T-helper 2 cell (primary cell): ENCODE measurements at places on chromosomes 5 and 9.

DNA sequence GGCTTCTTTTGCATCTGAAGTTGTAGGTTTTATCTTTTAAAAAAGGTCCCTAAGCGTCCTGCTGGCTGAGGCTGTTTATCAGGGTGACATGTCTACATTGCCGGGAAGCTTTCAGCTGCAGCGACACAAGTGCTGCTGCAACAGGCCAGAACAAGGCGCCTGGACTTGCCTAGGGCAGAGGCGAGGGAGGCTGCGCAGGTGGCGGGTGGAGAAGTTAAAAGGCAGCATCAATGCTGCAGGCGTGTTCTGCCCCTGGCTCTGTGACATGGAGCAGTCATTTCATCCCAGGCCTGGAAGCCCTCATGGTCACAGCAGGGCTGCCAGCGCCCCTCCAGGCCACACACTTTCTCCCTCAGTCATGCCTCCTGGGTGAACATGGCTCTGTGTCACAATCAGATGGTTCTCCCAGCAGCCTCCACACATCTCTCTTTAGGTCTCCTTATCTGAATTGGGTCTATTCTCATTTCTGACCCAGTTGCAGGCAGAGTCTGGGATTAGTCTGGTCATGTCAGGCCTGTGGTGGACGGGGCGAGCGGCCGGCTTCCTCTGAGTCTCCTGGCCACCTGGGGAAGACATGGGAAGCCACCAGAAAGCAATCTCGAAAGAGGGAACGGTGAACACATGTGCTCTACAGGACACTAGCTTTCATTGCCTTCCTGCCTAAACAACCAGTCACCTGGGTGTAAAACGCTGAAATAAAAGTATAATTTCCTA, 41.3 kb downstream of the IRX2 start:
- DNase-seq: no peak

- no peak for DNase-seq
Observed at GRCh38 chr9:33868440-33868973, 51.5 kb downstream of the UBE2R2 start.

DNA sequence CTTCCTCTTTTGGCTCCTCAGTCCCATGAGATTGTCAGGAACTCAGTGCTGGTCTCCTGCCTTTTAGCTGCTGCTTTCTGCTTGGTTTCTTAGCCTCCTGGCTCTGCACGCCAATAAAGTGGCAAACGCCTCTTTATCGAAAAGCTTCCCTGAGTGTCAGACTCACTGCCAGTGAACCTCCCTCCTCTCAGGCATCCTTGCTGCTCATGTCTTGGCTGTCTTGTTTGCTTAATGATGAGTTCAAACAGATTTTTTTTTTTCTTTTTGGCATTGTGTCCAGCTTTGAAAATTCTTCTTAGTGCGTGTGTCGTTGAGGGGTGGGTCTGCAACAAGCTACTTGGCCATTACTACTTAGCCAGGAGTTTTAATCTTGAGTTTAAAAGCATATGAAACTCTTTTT, 14.9 kb downstream of the RASGRF2 start:
- DNase-seq: no peak

DNA sequence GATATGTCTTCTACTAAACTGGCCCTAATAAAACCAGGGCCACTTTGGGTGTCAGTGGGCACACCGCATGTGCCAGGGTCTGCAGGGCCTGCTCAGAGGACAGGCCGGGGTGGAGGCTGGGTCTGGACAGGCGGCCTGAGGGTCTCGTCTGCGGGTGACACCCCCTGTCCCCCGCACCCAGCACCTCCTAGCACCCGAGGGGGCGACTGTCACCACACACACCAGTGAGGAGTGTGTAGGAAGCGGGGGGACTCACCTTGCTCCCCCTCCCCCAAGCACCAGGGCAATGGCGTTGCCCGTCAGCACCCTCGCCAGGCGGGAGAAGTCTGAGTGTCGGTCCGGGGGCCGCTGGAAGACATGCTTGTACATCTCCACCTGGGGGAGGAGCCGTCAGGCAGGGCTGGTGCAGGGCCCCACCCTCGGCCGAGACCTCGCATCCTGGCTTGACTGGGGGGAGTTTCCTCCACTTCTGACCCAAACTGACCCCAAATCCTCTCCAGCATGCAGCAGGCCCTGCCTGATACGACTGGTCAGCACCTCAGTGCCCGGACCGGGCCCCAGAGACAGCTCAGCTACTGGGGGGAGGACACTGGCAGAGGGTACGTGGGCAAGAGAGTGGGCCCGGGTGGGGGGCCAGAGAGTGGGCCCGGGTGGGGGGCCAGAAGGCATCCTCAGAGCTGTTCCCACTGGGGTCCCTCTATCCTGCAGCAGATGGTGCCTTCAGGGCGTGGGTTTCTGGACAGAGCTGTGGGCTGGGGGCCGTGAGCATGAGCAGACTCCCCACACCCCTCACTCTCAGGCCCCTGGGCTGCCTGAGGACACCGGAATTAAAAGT, 18.9 kb upstream of the NSMF start:
- no peak for DNase-seq

DNA sequence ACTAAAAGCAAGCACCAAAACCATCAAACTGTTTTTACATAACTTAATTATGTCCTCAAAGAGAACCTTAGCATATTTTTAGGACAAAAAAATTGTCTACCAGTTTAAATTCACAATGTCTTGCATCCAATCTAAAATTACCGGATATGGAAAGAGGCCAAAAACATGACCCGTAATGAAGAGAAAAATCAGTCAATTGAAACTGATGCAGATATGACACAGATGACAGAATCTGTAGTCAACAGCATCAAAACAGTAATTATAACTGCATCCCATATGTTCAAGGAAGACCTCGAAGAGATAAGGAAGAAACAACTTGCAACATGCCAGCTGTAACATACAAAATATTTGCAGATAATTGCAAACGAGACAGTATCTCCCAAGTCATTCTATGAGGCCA, 473.2 kb downstream of the SEMA5A start:
- DNase-seq: no peak

DNA sequence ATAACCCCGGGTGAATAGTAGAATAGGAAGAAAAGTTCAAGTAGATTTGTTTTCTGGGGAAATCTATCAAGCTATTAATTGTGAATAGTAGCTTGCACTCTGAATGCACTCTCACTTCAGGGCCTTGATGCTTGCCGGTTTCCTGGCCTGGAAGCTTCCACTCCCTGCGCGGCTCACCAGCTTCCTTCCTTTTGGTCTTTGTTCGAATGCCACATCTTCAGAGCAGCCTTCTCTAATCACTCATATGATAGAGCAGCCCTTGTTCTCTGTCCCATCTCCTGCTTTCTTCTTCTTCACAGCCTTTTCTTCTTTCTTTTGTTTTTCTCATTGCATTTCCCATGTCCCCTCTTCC, 146.7 kb downstream of the MAST4 start:
- DNase-seq: no peak

DNA sequence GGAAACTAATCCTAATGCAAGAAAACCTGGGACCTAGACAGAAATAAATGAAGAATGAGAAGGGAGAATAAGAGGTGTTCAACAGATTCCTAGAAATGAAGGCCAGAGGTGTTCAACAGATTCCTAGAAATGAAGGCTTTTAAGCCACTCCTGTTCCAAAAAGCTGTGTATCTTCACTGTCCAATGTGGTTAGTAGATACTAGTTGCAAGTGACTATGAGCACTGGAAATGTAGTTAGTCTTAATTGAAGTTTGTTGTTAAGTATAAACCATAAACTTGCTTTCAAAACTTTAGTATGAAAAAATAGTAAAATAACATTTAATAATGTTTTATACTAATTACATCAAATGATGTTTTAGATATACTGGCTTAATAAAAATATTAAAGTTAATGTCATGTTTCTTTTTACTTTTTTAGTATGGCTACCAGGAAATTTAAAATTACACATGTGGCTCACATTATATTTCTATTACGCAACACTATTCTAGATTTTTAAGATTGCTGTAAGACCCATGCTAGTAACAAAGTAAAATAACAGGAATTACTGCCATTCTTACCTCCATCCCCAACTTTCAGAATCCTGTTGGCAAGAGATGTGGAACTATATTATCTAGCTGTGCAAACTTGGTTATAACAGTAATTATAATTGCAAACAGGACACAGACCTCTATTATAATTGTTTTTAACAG, 57.5 kb downstream of the RICTOR start:
- DNase-seq: no peak

- no peak for DNase-seq
Observed at GRCh38 chr5:89728750-89729149, 680.8 kb downstream of the CETN3 start.

DNA sequence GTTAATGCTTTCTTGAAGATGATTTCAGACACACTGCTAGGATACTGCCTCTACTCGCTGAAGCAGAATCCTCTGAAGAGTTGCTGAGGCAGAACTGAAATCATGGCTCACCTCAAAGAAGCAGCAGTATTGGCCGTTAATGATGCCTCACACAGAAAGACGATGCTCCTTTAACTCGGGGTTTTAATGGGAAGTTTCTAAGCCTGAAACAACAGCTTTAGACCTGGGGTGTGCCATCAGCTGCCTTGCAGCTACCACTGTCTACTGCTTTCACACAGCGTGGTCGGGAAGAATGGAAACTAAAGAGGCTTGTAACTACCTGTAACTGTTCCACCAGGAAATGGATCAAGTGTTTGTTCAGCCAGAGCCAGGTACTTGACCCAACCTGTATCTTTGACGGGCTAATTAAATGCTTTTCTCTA, at the start of gene CTXN3:
Gene CTXN3 (plus strand): TSS at position 65 of the 422 bp plus-strand sequence. CDS start 8,440 bp downstream, outside the sequence.
- DNase-seq: no peak

DNA sequence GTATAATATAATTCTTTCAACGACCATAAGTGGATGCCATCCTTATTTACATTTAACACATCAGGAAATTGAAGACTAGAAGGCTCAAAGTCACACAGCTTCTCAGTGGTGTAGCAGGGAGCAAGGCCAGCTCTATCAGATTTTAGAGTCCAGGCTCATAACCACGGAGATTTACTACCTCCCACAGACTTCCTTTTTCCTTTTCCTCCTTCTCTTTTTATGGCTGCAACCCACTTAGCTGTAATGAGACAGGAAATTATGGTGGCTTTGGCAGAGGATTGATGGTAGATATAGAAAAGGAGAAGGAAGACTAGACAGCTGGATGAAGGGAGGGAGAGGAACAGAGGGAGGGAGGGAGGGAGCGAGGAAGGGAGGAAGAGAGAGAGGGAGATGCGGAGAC, 47.4 kb downstream of the SPEF2 start:
- no peak for DNase-seq

DNA sequence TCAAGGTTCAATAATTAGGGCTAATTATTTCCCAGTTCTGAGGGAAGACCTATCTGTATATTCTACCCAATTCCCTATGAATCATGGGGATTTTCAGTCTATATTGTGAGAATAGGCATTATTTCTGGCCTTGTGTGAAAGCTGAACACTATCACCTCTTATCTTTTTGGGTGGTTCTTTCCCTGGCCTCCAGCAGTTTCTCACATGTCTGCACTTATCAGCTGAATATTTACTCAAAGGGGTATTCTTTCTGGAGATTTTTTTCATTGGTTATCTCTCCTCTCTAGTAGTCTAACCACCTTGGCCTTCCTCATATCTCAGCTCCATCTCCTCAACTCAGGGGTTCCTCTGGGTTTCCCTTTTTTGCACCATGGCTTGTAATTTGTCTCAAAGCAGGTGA, 64.9 kb upstream of the LIFR start:
- DNase-seq: no peak

- peak; percentile 37 for DNase-seq
Observed at GRCh38 chr9:19049917-19050636, 850 bp downstream of the RRAGA start.

DNA sequence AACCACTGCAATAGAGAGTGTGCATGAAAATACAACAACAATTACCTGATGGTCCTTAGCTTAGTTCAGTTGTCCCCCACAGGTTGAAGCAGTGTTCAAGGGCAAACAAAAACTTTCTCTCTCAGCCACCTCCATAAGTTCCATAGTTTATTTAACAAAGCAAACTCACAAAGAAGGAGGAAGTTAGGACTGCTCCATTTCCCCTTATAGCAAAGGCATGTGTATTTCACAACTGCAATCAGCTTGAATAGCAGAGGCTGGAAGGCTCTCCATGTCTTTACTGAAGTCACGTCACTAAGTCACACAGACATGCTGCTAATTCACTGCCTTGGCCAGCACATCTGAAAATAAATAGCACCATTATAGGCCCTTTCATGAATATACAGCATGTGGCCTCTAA, 43.3 kb downstream of the DOCK8 start:
- DNase-seq: no peak

DNA sequence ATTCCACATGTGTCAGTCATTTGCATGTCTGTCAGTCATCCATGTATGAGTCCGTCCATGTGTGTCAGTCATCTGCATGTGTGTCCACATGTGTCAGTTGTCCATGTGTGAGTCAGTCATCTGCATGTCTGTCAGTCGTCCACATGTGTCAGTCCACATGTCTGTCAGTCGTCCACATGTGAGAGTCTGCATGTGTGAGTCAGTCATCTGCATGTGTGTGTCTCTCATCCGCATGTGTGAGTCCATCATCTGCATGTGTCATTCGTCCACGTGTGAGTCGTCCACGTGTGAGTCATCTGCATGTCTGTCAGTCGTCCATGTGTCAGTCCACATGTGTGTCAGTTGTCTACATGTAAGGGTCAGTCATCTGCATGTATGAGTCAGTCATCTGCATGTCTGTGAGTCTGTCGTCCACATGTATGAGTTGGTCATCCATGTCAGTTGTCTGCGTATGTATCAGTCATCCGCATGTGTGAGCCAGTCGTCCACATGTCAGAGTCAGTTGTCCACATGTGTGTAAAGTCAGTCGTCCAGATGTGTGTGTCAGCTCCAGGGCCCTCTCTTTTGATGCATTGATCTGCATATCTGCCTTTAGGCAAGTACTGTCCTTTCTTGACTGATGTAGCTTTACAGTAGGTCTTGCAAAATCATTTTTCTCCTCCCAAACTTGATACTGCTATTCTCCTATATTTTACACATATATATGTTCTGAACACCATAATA, 72.5 kb upstream of the CACNA1B start:
- no peak for DNase-seq

DNA sequence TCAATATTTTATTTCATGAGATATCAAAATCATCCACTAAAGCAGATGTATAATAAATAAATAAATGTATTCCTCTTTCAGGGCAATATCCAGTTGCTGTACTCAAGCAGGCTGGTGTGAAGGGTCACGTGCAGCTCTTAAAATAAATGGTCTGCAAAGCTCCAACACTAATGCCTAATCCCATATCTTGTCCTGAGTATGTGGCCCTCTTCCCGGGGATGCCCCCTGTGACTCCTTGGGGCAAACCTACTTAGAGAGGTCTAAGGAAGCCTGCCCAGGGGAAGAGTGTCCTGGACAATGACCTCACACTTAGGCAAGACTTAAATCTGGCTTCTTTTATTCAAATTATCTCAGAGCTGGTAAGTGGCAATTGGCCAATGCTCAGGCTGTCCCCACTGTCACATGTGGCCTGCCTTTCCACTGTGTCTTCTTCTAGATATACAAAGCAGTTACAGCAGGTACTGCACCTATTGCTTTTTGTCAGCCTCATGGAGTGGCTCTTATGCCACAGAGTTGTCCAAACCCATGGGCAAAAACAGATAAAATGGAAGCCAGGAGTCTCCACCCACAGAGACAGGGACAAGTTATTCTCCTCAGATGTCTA, 55.3 kb downstream of the SEMA5A start:
- no peak for DNase-seq

GRCh38 chr9:130263601-130264413, 1.8 kb upstream of the HMCN2 start:
- no peak for DNase-seq
